ENCODE measurements at places on chromosomes 16 and 17.

DNA sequence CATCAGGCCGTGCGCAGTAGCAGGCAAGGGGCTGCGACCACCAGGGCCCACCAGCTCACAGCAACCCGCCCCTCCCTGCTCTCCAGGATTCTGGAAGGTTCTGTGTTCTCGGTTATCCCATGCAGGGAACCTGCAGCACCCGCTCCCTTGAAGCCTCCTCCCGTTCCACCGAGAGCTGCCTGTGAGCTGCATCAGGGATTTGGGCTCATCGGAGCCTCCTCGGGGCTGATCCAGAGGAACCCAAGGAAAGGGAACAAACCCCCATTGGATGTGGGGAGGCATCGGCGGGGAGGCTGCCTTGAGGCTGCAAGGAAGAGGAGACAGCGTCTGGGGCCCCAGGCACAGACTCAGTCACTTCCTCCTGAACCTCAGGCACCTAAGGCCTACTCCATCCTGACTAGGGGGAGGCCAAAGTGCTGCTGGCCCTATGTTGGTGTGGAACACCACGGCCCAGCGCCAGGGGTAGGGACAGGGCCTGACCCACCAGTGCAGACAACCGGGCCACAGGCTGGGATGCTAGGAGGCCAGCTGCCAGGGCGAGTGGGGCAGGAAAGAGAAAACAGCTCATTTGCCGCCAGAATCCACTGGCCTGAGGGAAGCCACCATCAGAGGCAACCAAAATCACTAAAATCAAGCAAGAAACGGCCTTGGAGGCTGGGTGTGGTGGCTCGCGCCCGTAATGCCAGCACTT lies 14.4 kb upstream of the LGALS3BP start:
- no peak for DNase-seq

GRCh38 chr16:62041401-62041800 lies 5.2 kb upstream of the CDH8 start:
- peak; percentile 79 for DNase-seq

GRCh38 chr17:28041844-28042656 lies 427 bp upstream of the NLK start:
- peak; percentile 36 for DNase-seq

GRCh38 chr16:77652399-77652798 lies 69.9 kb upstream of the NUDT7 start:
- DNase-seq: no peak

- no peak for DNase-seq
Measured at GRCh38 chr17:7248796-7249195, 2.7 kb downstream of the CTDNEP1 start.
